NCI-H146 (cell line): ENCODE measurements at places on chromosomes 4 and X.

DNA sequence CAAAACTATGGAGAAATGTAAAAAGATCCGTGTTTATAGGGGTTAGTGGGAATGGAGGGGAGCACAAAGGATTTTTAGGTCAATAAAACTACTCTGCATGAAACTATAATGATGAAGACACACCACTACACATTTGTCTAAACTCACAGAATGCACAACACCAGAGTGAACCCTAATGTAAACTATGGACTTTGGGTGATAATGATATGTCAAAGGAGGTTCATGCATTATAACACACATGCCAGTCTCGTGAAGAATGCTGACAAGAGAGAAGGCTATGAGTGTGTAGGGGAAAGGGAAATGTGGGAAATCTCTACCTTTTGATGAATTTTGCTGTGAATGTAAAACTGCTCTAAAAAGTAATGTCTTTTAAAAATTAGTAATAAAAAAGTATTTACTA is 183.3 kb downstream of the MAB21L2 start:
- DNase-seq, result no peak

- no peak for DNase-seq
These were observed 135.6 kb downstream of the CHIC2 start for GRCh38 chr4:53928825-53929224.

GRCh38 chrX:1222531-1223241 is 10.2 kb upstream of the CRLF2 start:
- no peak for DNase-seq

DNA sequence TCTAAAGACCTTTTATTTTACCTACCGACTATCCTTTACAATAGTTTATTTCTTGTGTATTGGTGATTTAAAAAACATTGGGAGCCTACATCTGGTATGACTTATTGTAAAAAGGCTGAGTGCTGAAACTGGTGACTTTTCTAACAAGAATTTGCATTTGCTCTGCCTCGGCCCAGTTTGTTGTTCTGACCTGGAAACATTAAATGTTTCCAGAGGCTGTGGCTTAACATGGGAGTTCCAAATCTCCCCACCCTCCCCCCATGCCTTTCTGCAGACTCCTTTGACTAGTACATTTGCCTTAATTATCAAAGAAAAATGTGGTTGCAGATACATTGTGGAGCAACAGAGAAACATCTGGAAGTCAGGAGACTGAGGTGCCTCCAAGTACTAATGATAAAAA is 39.8 kb downstream of the SPCS3 start:
- DNase-seq, result no peak

- DNase-seq, result no peak
These were observed 192.2 kb upstream of the LEF1 start for GRCh38 chr4:108360754-108361445.

DNA sequence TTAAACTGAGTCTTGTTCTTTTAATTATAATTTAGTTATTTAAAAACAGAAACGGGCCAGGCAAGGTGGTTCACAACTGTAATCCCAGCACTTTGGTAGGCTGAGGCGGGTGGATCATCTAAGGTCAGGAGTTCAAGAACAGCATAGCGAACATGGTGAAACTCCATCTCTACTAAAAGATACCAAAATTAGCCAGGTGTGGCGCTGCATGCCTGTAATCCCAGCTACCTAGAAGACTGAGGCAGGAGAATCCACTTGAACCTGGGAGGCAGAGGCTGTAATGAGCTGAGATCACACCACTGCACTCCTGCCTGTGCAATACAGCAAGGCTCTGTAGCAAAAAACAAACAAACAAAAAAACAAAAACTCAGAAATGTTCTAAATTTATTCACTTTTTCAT is 852.9 kb downstream of the TECRL start:
- no peak for DNase-seq

- DNase-seq, result peak; percentile 70
These were observed 2.1 kb downstream of the LEF1 start for GRCh38 chr4:108166441-108167315.

GRCh38 chrX:12447448-12448064 is 309.3 kb downstream of the FRMPD4 start:
- DNase-seq, result no peak

DNA sequence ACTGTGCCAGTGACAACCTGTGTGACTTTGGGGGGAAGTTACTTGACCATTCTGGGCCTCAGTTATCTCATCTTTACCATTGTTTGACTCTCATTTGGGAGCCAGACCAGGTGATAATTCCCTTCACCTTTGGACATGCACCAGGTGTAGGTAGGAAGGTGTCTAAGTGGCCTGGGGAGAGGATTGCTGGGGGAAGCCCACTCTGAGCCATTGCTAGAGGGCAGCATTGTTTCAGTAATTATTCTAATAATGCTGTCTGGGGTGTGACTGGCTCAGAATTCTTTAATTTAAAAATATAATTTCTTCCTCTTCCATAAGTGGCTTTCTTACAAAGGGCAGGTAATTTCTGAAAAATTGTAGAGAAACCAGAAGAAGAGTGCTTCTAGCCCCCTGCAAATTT is 104.3 kb downstream of the RTL9 start:
- DNase-seq, result no peak
